ENCODE measurements at places on chromosomes 16 and 17.

GRCh38 chr17:61583242-61583641 lies 7.8 kb downstream of the NACA2 start:
- DNase-seq: no peak

DNA sequence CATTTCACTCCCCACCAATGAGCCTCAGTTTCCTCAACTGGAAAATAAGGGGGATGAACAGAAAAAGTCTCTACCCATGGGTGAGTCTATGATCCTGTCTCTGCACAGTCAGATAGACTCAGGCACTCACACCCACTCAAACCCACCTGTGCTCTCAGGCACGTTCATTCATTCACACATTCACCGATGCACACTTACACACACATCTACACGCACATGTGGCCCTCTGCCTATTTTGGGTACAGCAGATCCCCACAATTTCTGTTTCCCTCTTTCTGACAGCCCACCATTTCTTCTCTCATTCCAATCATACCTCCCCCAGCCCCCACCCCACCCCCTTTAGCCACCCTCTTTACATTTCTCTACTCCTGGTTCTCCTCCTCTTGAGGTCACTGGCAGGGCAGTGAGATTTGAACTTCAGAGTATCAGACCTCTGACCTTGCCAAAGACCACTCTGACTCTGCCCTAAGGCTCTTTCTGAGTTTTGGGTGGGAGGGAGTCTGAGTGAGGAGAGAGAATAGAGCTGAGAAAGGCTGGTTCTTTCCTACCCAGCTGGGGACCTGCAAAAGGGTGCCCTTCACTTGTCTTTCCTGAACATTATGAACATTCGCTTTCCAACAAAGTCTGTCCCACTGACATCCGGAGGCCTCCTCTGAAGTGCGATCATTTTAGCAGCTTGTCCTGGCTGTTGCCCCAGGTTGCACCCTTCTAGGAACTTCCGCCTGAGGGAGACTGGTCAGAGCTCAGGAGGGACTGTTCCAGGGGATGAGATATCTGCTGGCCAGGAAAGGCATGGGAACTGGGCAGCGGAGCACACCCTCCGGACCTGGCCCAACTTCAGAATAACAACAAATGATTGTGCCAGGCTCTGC lies 10.1 kb upstream of the COL1A1 start:
- no peak for DNase-seq

- peak; percentile 46 for DNase-seq
Measured at GRCh38 chr17:44376124-44376523, 12.5 kb upstream of the FAM171A2 start.

GRCh38 chr16:48676836-48677235 lies 66.9 kb upstream of the N4BP1 start:
- DNase-seq: no peak

DNA sequence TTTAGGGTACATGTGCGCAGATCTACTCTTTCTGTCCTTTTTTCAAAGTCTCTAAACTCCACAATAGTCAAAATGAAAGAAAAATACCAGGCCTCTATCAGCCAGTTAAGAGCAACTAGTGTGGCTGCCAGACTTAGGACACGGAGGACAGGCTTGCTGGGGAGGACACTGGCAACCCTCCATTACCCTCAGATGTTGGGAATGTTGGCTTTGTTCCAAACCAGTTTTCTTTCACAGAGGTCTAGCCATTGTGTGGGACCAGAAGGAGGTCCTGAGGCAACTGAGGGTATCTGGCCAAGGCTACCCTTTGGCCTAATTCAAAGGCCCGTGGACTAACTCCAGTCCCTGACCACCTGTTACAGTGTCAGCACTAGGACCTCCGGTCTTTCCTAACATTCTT lies 51.2 kb upstream of the MED9 start:
- no peak for DNase-seq

DNA sequence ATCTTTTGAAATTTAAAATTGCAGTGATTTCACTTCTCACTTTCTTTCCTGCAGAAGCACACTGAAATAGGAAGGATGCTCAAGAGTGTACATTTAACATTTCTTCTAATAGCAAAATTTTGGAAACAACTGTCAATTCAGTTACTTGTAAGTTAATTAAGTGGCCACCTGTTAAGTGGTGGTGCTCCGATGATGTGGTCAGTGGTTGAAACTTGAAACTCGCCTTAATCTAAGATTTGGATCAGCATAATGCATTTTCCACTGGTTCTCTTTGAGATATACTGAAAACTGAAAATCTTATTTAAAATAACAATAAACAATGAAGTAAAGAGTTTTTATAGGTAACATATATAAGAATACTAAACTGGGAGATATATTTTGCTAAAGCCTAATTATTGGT lies 7.0 kb upstream of the MYH8 start:
- no peak for DNase-seq

DNA sequence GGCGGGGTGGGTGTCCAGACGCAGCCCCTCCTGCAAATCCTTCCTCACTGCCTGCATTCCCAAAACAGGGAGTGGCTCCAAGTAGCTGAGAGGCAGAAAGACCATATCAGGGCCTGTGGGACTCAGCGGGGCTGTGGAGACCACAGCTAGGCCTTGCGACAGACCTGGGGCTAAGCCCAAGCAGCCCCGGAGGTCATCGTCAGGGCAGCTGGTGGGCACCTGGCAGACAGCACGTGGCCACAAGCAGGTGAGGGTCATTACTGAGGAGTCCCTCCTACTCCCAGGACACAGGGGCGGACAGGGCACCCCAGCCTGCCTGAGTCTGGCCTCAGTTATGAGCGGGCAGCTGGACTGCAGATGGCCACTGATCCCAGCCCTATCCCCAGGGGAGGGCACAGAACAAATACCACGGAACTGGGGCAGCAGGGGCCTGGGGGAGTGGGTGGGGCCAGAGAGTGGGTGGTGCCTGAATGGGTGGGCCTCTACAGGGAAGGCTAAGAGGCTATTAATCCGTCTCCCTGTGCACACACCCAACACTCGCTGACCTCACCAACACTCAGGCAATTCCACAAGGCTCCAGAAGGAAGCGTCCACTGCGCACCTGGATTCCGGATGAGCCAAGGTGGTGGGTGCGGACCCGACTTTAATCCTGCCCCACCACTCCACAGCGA lies 8.5 kb downstream of the HS3ST6 start:
- no peak for DNase-seq

- DNase-seq: no peak
Measured at GRCh38 chr17:39357986-39358385, 43.4 kb downstream of the FBXL20 start.

- no peak for DNase-seq
Measured at GRCh38 chr16:83948914-83949723, 3.9 kb upstream of the OSGIN1 start.

- DNase-seq: no peak
Measured at GRCh38 chr16:27767081-27767480, 217.1 kb downstream of the KATNIP start.

DNA sequence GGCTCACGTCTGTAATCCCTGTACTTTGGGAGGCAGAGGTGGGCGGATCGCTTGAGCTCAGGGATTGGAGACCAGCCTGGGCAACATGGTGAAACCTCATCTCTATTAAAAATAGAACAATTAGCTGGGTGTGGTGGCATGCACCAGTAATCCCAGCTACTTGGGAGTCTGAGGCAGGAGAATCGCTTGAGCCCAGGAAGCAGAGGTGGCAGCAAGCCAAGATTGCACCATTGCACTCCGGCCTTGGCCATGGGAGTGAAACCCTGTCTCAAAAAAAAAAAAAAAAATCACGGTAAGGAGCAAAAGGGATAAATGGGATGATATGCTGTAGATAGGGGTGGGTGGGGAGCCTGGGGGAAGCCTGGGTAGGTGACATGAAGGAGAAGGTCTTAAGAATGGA lies 20.4 kb upstream of the TMEM98 start:
- no peak for DNase-seq

- DNase-seq: no peak
Measured at GRCh38 chr17:55961386-55961785, 191.9 kb upstream of the ANKFN1 start.

DNA sequence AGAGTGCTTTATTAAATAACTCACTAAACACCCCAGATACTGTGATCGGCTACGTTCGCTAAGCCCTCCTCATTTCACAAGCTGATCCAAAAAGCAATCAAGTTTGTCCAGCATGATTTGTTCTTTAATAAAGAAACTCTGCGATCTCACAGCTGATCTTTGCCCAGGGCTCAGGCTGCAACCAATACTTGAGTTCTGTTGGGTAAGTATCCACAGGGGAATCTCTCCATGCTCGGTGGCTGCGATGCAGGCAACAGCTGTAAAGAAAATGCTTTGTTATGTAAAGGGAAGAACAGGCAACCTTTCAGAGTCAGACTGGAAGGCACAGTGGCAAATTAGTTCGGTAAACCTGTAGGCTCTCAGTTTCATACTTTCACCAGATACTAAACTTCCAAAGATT lies 67.5 kb downstream of the SHISA6 start:
- DNase-seq: no peak

DNA sequence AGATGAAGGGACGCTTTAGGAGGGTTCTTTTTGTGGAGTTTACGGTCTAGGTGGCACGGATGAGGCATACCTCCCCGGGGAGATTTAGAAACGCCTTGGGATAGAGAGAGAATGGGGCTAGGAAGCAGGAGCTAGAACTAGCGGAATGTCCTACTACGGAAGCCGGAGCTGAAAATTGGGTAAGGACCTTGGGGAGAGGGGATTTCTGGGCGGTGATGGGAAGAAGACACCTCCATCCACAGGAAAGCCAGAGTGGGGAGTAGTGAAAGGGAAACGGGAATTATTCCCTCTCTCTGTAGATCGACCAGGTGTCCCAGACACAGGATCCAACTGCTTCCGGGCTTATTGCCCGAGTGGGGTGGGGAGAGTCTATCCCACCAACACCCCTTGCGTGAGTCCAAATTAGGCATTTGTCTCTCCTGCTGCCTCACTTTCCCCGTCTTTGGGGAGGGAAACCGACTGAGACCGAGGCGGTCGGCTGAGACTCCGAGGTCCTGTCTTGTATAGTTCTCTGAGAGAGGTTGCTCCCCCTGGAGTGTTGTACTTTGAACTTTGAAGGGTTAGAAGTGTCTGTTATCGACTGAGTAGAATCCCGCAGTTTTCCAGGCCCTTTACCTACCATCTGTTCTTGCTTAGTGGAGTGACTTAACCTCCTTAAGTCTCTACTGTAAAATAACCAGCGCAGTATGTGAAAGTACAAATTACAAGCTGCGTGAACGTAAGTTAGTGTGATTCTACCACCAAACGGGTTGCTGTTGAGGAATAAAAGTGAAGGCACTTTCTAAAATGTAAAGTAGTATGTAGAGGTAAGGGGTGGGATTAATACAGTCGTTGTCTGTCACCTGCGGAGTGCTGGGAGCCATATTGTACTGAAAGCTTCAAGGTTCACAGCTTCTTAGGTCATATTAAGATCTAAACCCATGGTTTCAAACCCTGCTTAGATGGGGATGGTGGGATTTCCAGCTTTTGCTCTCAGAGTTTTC lies 1.0 kb downstream of the RSPRY1 start:
- DNase-seq: peak; percentile 2

Measured in neural crest cell (in vitro differentiated cells).